ENCODE measurements at places on chromosomes 7 and 10. TPM values are rescaled to one million over a fixed set of nuclear protein-coding genes. Genes with fewer than 3 reads are reported as not detected.

TEX47 gene
- not detected for total RNA-seq

RNF148 gene
- 1.6 TPM for total RNA-seq

FAM20C gene
- total RNA-seq = 27.9 TPM

GTPBP4 gene
- 28.7 TPM for total RNA-seq

INMT gene
- total RNA-seq = 11.6 TPM

TIMM23 gene
- 64.3 TPM for total RNA-seq

ITPRID1 gene
- 0.11 TPM for total RNA-seq

RFC2 gene
- total RNA-seq = 29.5 TPM

Measured in spinal cord (tissue), 10 donors.